ENCODE measurements at places on chromosomes 7 and 10.

GRCh38 chr10:35316218-35316967, 19.9 kb upstream of the CCNY start:
- no peak for DNase-seq

GRCh38 chr7:98892609-98893008, 14.3 kb downstream of the TRRAP start:
- DNase-seq: no peak

DNA sequence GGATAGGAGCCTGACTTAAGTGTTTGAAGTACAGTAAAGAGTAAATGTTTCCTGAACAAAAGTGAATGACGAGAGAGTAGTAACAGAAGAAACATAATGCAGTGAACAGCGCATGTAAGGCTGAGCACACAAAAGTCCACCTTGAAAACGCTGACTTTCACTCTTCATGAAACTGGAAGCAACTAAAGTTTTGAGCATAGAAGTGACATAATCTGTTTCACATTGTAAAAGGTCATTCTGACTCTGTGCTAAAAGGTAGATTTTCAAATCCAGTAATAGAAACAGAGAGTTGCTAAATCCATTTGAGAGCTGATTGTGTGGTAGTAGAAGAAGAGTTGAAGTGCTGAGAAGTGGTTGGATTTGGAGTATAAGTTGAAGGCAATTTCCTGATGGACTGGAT, 1037.0 kb downstream of the CNTNAP2 start:
- DNase-seq: no peak

- no peak for DNase-seq
These were observed 239.7 kb upstream of the SEMA3D start for GRCh38 chr7:85426487-85426960.

DNA sequence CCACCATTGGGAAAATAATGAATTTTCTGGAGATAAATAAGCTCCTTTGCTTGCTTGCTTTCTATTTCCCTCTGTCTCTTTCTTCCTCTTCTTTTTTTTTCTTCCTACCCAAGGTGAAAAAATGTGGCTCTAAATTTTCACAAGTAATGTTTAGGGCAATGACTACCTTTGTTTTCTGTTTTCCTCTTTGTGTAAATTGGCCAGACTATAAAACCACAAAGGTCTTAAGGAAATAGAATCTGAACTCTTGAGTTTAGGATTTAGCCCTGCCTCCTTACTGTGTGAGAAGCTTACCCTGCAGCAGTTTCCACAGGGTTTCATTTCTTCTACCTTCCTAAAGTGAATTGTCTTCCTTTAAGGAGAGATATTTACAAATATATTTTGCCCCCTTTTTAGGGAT, 330.4 kb downstream of the ARL4A start:
- DNase-seq: no peak

- DNase-seq: no peak
These were observed 9.6 kb downstream of the MYO1G start for GRCh38 chr7:44969049-44969700.

- DNase-seq: no peak
These were observed 64.0 kb upstream of the FERD3L start for GRCh38 chr7:19209166-19209696.

- DNase-seq: peak; percentile 66
These were observed 24.4 kb upstream of the PPIF start for GRCh38 chr10:79322616-79323543.

DNA sequence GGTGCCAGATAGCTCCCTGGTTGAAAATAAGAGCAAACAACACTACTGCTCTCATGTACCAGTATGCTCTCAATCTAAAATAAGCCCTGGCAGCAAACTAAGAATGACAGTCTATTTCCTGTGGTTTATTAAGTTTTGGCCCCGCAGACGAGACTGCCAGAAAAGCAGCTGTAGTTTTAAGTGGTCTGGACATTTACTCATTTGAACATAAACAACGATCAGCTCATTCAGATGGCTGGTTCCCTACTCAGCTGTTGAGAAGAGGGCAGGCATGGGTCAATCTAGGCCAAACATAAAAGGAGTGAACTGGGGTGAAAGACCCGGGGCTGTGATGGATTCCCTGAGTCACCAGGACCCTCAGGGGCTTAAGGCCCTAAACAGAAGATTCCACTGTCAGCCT, 4.5 kb downstream of the TRIL start:
- DNase-seq: no peak

Data from stimulated activated CD8-positive, alpha-beta memory T cell treated with anti-CD3 and anti-CD28 coated beads, Interleukin-15, amount 100 ng/mL, for 48 hours (primary cell).